MCF 10A (cell line): ENCODE measurements at places on chromosomes 6 and 20.

DNA sequence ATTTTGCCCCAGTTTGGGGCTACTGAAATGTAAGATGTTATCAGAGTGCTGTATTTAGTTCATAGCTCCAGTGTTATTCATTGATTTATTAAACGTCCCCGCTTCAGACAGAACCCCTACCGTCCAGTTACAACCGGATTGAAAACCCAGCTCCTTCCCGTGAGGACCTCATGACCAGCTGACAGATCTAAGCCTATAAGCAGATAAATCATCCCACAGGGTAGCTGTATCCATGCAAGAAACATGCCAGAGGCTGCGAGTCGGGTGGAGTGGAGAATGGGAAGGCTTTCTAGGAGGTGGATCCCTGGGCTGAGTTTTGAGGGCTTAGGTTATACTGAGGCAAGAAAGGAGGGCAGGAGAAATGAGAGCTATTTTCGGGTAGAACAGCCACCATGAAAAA is 260.0 kb downstream of the ARID1B start:
- peaks cover 14% of the 10 kb centered on the region for H3K4me1 ChIP-seq
- peaks cover 9% of the 10 kb centered on the region for H3K36me3 ChIP-seq
- no peak for DNase-seq
- H3K27ac ChIP-seq, result no peak overlapping the region
- no peaks in the 10 kb centered on the region for H3K27me3 ChIP-seq

GRCh38 chr6:152026291-152026690 is 218.8 kb downstream of the ESR1 start:
- H3K27ac ChIP-seq, result peak overlapping the region; percentile 67
- H3K36me3 ChIP-seq, result no peaks in the 10 kb centered on the region
- H3K4me3 ChIP-seq, result peak overlapping the region; percentile 38
- H3K4me1 ChIP-seq, result no peaks in the 10 kb centered on the region
- no peak for DNase-seq

- H3K36me3 ChIP-seq, result no peaks in the 10 kb centered on the region
- peaks cover 20% of the 10 kb centered on the region for H3K4me1 ChIP-seq
- no peak overlapping the region for H3K27ac ChIP-seq
- no peak for DNase-seq
These were observed 1.2 kb downstream of the MTCH1 start for GRCh38 chr6:36984581-36985416.

DNA sequence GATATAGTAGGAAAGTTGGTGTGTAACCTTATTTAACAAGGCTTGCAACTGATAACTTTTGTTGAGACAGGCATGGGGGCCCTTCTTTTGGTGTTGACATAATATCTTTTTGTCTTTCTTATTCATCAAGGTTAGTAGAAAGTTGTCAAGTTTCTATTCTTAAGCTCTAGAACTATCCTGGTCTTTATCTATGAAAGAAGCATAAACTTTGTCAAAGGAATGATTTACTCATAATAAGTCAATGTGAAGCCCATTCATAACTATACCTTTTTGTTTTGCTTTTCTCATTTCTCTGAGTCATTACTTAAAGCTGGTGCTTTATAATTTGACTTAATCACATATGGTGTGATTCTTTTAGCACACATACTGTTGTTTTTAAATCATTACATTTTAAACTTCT is 312.4 kb downstream of the UTRN start:
- H3K4me1 ChIP-seq, result no peaks in the 10 kb centered on the region
- H3K27ac ChIP-seq, result no peak overlapping the region
- no peak overlapping the region for H3K4me3 ChIP-seq

- DNase-seq, result no peak
- H3K27ac ChIP-seq, result no peak overlapping the region
- peaks cover 19% of the 10 kb centered on the region for H3K36me3 ChIP-seq
- no peaks in the 10 kb centered on the region for H3K27me3 ChIP-seq
- H3K4me1 ChIP-seq, result no peaks in the 10 kb centered on the region
These were observed 57.3 kb downstream of the PTPRA start for GRCh38 chr20:2930538-2930937.

DNA sequence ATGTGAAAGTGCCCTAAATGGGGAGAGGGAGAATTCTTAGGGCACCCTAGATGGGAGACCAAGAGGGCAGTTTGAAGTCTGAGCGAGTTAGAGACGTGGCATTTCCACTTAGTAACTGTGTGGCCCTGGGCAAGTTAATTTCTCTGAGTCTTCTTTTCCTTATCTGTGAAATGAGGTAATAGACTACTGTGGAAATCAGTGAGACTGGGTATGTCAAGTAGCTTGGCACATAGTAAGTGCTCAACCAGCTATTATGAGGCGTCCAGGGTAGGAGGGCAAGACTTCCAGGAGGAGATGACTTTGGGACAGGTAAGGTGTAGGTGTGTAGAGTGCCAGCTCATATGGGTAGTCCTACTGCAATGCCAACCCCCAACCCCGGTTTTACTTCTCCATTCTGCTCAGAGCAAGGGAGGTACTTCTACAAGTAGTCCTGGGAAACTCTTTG is 770 bp downstream of the KIF3B start:
- H3K27ac ChIP-seq, result peak overlapping the region; percentile 75
- H3K4me1 ChIP-seq, result peaks cover 11% of the 10 kb centered on the region
- H3K4me3 ChIP-seq, result peak overlapping the region; percentile 75

GRCh38 chr6:127868338-127868737 is 32.5 kb downstream of the THEMIS start:
- H3K4me1 ChIP-seq, result no peaks in the 10 kb centered on the region
- H3K27me3 ChIP-seq, result no peaks in the 10 kb centered on the region
- no peak overlapping the region for H3K4me3 ChIP-seq
- DNase-seq, result peak; percentile 11
- no peaks in the 10 kb centered on the region for H3K36me3 ChIP-seq
- H3K27ac ChIP-seq, result no peak overlapping the region

DNA sequence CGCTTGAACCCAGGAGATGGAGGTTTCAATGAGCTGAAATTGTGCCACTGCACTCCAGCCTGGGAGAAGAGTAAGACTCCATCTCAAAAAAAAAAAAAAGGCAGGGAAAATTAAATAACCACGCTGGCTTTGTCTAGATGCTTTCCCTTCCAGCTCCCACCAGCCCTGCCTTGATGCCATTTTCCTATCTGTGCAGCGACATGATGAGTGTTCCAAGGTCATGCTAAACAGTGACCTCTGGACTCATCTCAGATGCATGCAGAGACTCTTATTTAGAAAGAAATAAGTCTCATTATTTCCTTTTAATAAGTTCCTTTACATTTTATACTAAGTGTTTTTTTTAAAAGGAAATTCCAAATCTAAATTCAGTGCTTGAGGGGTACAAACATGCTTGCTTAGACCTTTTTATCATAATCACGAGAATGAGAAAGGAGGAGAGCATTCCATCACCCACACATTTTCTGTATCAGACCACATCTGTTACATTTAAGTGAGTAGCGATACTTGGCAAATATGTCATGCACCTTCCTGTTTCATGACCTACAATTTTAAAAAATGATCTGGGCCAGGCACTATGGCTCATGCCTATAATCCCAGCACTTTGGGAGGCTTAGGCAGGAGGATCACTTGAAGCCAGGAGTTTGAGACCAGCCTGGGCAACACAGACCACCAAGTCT is 101.1 kb upstream of the RREB1 start:
- H3K27me3 ChIP-seq, result no peaks in the 10 kb centered on the region
- DNase-seq, result no peak
- no peaks in the 10 kb centered on the region for H3K4me1 ChIP-seq
- H3K4me3 ChIP-seq, result no peak overlapping the region
- H3K36me3 ChIP-seq, result no peaks in the 10 kb centered on the region

GRCh38 chr6:120675886-120676285 is 658.4 kb downstream of the TBC1D32 start:
- no peaks in the 10 kb centered on the region for H3K36me3 ChIP-seq
- peaks cover 9% of the 10 kb centered on the region for H3K4me1 ChIP-seq
- no peak overlapping the region for H3K4me3 ChIP-seq
- no peak overlapping the region for H3K27ac ChIP-seq
- DNase-seq, result no peak

DNA sequence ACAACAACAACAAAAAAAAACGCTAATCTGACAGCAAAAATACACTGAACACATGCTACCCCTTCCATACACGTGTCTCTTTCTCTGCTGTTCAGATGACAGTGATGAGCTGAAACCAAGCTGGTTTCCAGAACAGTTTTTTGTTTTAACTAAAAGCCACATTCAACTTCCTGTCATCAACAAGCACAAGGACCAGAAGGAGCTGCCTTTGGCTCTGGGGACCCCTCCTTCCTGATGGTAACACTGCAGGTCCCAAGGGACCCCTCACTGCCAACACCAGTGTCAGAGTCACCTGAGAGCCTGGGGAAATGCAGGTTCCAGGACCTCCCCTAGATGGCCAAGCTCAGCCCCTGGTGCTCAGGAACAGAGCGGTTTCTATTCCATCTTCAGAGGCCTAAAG is 6.0 kb downstream of the CST7 start:
- H3K4me3 ChIP-seq, result no peak overlapping the region
- no peak overlapping the region for H3K27ac ChIP-seq
- no peaks in the 10 kb centered on the region for H3K27me3 ChIP-seq
- no peaks in the 10 kb centered on the region for H3K4me1 ChIP-seq
- DNase-seq, result no peak

DNA sequence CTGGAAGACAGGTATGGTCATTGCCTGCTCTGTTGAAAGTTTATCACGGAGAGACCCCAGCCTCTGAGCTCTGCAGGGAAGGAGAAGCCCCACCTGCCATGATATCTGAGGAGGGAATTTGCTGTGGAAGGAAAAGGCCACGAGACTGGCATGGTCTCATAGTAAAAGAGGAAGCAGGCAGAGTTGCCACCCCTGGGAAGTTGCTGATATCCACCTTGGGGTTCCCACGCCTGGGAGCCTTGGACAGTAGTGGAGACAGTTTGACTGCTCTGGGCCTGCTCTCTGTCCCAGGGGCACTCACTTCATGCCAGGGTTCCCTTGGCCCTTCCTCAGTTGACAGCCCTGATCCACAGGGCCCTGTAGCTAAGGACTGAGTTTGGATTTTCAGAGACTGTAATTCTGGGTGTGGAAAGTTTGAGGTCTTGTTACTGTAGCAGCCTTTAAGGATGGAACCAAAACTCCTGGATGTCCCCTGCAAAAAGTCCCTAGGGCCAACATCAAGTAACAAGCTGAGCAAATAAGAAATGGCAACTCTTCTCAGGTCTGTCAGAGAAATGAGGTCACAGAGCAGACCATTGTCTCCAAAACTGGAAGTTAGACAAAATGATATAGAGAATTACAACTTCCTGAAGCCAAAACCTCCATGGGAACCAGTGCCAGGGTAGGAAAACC is 6.9 kb upstream of the SIRPB1 start:
- no peak overlapping the region for H3K4me3 ChIP-seq
- H3K36me3 ChIP-seq, result no peaks in the 10 kb centered on the region
- H3K4me1 ChIP-seq, result peaks cover 11% of the 10 kb centered on the region
- H3K27me3 ChIP-seq, result no peaks in the 10 kb centered on the region
- H3K27ac ChIP-seq, result no peak overlapping the region

DNA sequence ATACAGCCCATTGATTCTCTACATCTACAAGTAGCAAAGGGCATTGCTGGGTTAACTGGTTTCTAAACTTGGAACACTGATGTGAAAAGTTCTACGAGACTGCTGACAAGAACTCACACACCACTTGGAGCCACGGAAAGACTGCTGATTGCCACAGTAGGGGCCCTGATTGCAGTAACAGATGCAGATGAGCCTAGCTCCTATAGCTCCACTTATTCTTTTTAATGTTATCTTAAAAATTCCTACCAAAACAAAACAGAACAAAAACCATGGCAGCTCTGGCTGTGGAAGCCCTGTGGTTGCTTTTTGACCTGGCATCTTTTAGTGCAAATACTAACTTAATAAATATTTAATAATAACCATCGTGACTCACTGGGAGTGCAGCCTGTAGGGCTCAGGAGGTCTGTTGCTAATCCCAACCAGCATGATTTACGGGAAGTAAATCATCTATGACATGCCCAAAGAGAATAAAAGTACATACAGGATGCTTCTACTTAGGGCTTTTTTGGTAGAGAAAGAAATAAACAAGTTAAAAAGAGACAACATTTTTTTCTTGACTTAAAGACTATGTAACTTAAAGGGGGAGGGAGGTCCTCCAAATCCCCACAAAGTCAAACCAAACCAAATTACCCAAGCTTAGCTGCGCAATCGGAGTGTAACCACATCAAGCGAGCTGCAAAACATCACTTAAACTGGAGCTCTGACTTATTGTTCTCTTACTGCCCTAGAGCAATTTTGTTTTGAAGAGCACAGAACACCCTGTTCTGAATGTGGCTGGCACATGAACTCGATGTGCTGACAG is 87.2 kb downstream of the FKBP5 start:
- peaks cover 100% of the 10 kb centered on the region for H3K36me3 ChIP-seq
- peak overlapping the region; percentile 96 for H3K27ac ChIP-seq
- DNase-seq, result peak; percentile 92

DNA sequence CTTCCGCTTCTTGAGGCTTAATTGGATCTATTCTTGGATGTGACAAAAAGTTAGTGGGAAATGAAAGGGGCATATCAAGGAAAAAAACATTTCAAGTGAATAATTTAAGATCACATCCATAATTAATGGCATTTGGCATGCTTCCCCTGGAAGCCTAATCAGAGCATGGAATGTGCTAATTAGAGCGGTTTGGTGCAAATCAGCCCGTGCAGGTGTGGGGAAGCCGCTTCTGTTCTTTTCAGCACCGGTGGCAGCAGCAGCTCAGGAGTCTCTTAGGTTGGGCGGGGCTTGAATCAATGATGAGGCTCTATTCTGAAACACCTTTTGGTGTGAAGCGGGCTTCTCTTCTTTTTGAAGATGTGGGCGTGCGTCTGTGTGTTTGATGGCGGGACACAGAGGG is 301.2 kb downstream of the LRFN2 start:
- no peaks in the 10 kb centered on the region for H3K4me1 ChIP-seq
- no peak for DNase-seq
- no peaks in the 10 kb centered on the region for H3K36me3 ChIP-seq
- no peaks in the 10 kb centered on the region for H3K27me3 ChIP-seq
- no peak overlapping the region for H3K27ac ChIP-seq
- no peak overlapping the region for H3K4me3 ChIP-seq

- H3K27ac ChIP-seq, result peak overlapping the region; percentile 92
- H3K4me1 ChIP-seq, result no peaks in the 10 kb centered on the region
- H3K36me3 ChIP-seq, result peaks cover 25% of the 10 kb centered on the region
- DNase-seq, result peak; percentile 91
- peak overlapping the region; percentile 74 for H3K4me3 ChIP-seq
These were observed 31.3 kb upstream of the HFE start for GRCh38 chr6:26055719-26056582.
